ENCODE measurements at places on chromosomes 6 and 20.
A peak's percentile ranks its signal among the peaks of the same experiment; 100 is the strongest.

GRCh38 chr6:15207923-15208322, 37.9 kb upstream of the JARID2 start:
- DNase-seq: no peak

DNA sequence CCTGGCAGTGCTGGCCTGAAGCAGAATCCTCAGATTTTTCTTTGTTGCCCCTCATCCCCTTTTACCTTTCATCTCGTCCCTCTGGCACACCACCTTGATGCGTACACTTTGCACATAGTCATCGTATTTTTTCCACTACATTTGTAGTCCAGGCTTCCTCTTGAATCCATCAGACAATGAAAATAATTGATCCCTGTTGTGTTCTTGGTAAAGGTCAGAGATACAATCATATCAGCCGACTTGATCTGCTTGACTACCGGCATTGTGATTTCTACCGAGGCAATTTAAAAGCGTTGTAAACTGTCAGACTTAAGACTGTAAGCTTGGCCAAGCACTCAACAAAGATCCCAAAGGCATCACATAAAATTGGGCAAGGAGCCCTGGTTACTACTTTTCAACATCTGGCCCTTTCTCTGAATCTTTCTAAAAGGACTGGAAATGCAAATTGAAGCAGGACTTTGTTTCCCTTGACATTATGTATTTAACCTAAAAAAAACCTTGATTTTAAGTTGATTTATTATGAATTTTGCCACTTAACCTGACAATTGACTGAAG, 512.6 kb downstream of the LMBRD1 start:
- no peak for DNase-seq

DNA sequence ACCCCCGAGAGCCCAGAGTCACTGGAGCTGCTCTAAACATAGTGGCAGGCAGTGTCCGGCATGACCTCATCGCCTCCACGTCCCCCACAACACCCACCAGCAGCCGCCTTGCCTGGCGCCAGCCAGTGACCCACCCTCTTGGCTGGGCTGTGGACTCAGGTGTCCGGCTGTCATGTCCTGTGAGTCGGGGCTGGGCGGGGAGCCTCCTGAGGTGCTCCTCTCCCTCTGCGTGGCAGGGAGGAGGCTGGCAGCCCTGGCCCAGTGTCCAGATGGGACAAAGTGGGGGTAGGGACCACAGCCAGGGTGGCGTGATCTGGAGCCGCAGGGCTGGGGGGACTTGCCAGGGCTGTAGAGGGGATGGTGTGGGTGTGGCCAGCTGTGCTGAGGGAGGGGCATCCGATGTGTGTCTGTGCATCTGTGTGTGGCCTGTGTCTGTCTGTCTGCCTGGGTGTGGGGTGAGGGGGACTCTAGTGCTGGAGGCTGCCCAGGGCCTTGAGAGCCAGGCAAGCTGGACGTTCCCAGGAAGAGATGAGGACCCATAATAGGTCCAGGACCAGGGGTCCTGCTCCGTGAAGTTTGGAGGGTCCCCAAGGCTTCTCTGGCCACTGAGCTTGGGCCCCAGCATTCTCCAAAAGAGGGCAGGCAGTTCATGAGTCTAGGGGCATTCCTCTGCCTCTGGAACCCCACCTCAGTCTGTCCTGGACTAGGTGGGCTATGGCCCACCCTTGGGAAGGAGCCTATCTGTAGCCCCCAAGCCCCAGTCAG, 2.3 kb upstream of the SOX18 start:
- no peak for DNase-seq

GRCh38 chr20:19996917-19997316, 20.2 kb upstream of the NAA20 start:
- DNase-seq: no peak

- DNase-seq: no peak
Measured at GRCh38 chr6:24694198-24694597, 24.8 kb downstream of the C6orf62 start.

- DNase-seq: no peak
Measured at GRCh38 chr6:223763-224162, 68.5 kb upstream of the DUSP22 start.

DNA sequence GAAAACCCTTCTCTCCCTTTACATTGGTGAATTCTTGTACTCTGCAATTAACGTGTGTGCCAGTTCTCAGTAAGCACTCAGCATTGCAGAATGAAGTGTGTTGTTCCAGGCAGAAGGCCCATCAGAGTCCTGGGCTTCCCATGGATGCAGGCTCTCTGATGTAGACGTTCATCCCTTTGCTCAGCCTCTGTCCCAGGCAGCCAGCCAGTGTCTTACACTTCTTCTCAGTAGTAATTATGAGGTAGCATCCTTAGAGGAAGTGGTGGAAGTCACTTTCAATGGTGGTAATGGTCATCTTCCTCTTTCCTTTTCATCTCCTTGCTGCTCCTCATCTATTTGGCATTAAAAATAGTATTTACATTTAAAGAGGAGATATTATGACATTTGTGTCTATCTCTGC, 66.7 kb upstream of the FYN start:
- no peak for DNase-seq

DNA sequence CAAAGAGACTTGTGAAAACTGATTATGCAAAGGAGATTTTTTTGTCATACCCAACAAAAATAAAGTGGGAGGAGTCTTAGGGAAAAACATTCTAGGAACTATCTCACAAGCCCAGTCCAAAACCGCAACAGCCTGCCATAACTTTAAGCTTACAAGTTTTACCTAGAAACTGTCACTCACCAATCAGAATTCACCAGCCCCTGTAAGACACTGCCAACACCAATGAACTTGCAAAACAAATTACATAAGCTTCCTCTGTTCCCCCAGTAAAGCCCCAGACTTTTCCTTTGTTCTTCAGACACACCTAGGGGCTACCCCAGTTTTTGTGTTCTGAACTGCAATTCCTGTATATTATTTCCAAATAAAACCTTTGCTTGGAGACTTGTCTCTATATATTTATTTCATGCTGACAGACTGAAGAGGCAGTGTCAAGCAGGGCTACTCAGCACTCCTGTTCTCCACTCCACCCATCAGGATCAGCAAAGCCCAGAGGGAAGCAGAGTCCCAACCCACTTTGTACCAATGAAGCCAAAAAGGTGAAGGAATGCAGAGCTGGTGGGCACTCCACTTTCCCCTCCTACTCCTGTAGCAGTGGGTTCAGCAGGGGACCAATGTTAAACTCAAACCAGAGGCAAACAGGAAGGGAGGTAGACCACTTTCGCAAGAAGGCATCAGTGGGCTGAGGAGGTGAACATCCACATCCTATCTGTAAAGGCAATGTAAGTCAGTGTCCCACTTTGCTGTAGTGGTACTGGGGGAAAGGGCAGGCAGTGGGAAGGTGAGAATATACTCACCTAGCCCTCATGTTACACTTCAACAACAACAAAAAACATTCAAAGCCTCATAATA, 142.5 kb upstream of the RUNX2 start:
- no peak for DNase-seq

- no peak for DNase-seq
Measured at GRCh38 chr6:166253778-166254204, 54.4 kb downstream of the PRR18 start.

- no peak for DNase-seq
Measured at GRCh38 chr20:19423900-19424620, 211.6 kb downstream of the SLC24A3 start.

- DNase-seq: no peak
Measured at GRCh38 chr6:136437246-136437645, 113.0 kb downstream of the MAP7 start.

GRCh38 chr20:11320033-11320432, 597.7 kb upstream of the BTBD3 start:
- DNase-seq: no peak

- DNase-seq: no peak
Measured at GRCh38 chr20:57682184-57683101, 27.4 kb downstream of the PMEPA1 start.

- no peak for DNase-seq
Measured at GRCh38 chr6:170404036-170404435, 97.5 kb downstream of the FAM120B start.

GRCh38 chr6:139029470-139030227, 1.1 kb downstream of the ABRACL start:
- DNase-seq: peak; percentile 32

DNA sequence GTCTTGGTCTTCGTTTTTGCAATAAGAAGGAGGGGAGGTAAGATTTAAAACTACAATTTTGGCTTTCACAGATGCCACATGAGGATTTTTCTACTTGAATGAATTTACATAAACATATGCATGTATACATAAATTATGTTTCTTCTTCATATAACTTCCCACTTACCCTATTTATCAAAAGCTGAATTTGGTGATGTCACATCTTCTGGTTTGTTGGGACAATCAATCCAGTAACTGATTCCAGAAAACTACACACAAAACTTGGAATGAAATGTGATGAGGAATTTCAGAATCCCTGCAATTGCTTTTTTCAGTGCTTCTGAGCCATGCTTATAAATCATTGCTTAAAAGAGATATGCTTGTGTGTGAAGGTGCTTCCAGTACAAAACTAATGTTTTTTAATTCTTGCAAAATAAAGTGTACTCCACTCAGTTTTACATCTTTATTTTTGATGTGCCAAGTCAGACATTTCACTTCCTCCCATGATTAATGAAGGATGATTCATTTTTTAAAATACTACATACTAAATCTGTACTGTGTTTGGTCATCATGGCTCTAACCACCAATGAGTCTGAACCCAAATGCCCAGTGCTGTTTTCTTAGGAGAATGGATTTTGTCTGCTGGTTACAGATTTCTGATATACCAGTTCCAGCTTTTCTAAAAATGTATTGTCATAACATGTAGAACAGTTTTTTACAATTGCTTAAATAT, 32.1 kb upstream of the RIN2 start:
- DNase-seq: no peak

DNA sequence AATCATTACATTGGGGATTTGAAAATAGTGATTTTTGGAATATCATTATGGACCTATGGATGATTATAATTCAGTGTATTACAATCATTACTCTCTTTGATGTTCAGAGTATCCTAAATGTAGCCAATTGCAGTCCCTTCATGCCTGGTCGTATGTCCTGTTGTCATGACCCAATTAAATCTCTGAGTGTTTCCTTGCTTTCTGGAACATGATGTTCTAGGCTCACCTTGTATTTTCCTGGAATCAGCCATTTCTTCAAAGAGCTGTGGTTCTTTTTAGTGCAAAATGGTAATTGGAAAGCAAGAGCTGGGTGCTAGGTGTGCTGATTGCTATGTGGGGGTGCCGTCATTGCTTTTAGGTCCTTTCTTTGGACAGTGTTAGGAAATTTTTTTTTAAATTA, 100.7 kb upstream of the RNF24 start:
- no peak for DNase-seq

- no peak for DNase-seq
Measured at GRCh38 chr6:72410769-72411168, 211.1 kb upstream of the KCNQ5 start.

DNA sequence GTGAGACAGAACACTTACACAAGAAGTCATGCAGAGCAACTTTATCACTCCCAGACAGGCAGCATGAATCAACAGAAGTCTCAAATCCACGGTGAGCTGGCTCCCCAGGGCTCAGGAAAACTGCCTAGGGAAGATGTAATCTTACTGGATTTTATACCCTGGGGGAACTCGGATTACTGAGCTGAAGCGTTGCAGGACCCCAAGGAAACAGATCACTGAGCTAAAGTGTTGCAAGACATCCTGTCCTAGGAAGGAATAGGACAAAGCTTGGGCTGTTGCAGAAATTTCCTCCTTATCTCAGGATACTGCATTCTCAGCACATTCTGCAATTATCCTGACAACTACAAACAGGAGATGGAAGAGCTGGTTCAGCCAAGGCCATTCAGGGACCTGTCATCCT, 224.8 kb downstream of the TFAP2A start:
- DNase-seq: no peak

DNA sequence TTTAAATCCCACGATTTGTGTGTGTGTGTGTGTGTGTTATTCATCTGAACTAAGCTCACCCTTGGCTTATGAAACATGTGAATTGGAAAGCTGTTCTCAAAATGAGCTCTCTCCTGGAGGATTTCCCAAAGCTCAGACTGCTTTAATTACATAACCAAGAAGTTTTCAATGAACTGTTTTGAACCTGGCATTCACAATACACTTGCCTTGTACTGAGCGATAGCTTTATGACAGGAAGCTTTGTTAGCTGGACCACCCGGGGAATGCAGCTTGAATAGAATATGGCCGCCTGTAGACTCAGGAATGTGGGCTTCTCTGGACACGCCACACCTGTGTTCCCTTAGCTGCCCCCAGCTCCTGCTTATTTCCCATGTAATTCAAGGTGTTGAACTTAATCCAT, 71.4 kb upstream of the PREP start:
- DNase-seq: no peak

DNA sequence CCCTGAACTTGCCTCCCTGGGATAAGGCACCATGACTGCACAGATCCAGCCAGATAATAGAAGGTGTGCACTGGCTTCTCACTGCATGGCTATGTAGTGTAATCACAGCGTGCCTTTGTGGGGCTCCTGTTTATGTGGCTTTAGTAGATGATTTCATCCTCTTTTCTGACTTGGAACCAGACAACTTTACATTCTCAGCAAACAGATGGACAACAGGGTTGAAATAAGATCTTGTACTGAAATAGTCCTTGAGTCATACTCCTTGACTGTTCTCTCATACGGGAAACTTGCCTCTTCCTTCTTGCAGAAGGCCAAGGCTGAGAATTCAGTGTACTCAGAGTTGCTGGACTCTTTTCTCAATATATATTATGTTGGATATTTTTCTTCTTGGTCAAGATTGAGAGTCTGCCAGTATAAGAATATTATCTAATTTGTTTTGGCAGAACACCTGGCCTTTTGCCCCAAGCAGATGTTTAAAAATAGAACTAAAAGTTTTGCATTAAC, 25.0 kb upstream of the RNF144B start:
- no peak for DNase-seq

GRCh38 chr20:47136782-47137181, 219.7 kb downstream of the ZMYND8 start:
- DNase-seq: no peak

DNA sequence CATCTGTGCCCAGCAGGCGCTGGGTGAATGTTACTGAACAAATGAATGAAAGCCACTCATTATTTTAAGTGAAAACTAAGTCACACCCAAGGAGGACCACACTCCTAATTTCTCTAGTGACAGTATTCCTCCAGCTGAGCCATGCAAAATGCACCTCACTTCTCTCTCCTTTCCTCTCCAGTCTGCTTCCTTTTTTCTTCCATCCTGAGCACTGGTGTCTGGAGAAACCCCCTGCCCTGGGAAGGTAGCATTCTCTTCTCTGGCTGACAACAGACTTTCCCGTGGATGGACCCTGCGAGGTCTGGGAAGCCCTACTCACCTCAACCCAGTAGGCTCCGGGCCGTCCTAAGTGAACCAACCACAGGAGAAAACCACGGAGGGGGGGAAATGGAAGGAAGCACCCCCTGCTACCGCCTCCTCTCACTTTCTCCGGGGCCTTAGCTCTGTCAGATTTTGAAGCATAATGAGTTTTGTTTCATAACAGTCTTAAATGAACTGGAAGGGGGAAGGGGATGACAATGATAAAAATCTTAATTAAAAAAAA, 22.6 kb downstream of the TRERF1 start:
- DNase-seq: no peak
